ENCODE measurements at places on chromosomes 6 and 20. TPM values are rescaled to one million over a fixed set of nuclear protein-coding genes. Genes with fewer than 3 reads are reported as not detected.

DEFB132 gene
- polyA plus RNA-seq, result not detected

CASS4 gene
- 2.8 TPM for polyA plus RNA-seq

PRR18 gene
- polyA plus RNA-seq, result 0.19 TPM

DNA sequence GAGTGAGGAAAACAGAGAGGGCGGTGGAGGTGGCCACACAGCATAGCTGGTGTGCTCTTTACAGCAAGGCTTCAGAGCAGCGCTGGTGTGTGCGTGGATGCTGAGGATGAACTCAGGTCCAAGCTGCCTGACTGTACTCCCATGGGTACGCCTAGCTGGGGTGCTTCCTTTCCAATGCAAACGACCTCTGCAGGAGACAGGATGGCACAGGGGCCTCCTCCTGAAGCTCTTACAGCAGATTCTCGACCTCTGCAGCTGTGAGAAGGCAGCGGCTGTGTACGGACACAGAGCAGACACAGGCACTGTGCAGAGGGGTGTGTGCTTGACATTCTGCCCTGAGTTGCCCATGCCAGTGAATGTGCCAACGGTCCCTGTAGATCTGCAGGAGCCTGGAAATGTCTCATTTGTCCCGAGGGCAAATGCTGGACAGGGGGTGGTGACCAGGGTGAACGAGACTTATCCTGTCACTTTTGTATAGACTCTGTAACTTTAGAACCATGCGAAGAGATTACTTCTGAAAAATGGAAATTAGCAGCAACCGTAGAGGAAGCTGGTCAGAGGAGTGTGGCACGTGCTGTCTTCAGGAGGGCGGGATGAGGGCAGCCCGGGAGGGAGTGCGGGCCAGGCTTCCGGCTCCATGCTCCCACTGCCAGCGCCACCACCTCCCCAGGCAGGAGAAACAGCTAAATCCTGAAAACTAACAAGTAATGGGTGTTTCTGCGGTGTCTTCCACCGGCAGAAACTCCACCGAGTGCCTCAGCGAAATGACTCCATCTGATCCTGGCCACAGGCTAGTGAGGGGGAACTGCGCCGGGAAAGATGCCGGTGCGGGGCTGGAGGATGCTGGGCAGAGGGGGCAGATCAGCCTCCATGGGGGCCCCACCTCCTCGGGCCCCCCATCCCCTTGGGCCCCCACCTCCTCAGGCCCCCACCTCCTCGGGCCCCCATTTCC, 120.9 kb upstream of the RPS6KA2 start:
- no peak for DNase-seq

- DNase-seq, result no peak
Measured at GRCh38 chr20:1953621-1954020, 40.2 kb downstream of the PDYN start.

- no peak for DNase-seq
Measured at GRCh38 chr20:9499126-9499899, 15.1 kb upstream of the LAMP5 start.

DNA sequence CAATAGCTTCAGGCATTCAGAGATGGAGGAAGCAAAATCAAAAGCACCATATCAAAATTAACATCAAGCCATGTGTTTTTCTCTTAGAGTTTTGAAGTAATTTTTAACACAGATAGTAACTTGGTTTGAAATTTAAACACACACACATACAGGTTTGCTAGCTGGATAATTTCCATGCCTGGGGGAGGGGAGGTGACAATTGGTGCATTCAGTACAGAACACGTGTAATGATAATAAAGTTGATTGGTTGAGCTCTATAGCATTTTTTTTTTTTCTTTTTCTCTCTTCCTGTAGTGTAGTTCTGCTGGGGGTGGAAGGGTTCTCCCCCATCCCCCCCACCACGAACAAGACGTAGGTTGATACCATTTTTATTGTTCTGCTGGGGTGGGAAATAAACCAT, 564.8 kb downstream of the LMBRD1 start:
- no peak for DNase-seq

DNA sequence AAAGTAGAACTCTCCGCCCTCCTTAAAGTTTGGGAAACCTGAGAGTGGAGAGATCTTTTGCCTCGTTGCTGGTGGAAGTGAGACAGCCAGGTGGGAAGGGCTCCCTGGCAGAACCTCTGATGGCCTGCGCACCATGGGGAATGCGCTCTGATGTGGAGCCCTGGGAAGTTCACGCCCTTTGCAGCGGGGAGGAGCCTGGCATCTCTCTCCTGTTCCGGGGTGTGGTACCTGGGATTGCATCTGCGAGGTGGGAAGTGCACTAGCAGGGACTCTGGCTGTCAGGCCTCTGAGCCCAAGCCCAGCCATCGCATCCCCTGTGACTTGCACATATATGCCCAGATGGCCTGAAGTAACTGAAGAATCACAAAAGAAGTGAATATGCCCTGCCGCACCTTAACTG, 159.8 kb downstream of the AKAP7 start:
- DNase-seq, result no peak

- DNase-seq, result no peak
Measured at GRCh38 chr20:49424536-49424935, 57.9 kb downstream of the KCNB1 start.

DNA sequence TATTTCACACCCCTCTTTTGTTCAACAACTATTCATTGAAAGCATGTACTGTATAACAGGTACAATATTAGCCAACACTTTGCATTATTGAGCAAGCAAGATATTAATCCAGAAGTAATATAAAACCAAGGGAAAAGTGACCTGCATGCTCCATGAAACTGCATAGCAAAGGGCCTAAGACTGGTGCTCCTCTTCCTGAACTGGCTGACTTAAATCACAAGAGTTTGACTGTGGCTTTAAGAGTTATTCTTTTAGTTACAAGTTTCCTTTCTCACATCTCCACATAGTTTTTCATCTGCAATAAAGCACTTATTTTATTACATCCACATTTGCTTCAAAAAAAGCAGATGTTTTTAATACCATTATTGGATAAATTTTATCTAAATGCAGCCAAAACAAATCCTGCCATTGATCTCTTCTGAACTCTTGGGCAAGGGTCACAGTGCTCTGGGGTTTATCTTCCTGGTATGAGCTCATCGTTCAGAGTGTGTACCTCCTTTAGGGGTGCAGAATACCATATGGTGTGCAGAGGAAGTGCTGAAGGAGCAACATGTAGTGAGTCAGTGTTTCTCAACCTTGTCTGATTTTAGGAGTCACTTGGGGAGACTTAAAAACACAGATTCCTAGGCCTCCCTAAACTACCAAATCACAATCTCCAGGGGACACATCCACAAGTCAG, 1225.9 kb upstream of the MAP3K7 start:
- DNase-seq, result no peak

- no peak for DNase-seq
Measured at GRCh38 chr6:90008908-90009501, 114.7 kb downstream of the GJA10 start.

- no peak for DNase-seq
Measured at GRCh38 chr6:113734982-113735381, 122.2 kb upstream of the MARCKS start.

DNA sequence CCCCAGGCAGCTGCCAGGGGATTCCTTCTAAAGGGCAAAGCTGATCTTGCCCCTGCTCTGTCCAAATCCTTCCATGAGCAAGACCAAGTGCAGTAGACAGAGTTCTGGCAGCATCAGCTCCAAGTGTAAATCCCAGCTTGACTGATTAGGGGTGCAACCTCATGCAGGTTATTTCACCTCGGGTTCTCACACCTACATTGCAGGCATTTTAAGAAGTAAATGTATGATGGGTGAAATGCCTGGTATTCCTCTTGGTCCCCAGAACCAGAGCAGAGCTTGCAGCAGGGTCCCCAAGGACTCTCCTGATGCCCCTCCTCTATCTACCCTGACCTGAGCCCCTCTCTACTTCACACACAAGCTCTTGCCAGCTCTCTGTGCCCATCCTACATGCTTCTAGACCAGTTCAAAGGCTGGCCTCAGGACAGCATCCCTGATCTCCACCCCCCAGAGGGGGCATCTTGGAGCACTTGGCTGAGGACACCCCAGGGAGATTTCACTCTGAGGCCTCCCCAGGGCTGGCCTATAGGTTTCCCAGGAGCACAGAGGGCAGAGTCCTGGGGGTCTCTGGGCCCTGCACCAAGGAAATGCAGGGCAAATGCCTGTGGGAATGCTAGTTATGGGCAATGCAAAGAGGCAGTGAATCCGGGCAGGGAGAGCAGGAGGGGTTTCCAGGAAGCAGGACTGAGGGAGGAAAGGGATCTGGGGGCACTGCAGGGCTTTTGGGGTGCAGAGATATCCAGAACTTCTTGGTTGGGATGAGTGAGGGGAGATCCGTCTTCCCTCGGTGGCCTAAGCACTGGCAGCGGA, 1.0 kb downstream of the LZTS3 start:
- DNase-seq, result no peak

- no peak for DNase-seq
Measured at GRCh38 chr6:147205690-147206600, 1.7 kb downstream of the STXBP5 start.

DNA sequence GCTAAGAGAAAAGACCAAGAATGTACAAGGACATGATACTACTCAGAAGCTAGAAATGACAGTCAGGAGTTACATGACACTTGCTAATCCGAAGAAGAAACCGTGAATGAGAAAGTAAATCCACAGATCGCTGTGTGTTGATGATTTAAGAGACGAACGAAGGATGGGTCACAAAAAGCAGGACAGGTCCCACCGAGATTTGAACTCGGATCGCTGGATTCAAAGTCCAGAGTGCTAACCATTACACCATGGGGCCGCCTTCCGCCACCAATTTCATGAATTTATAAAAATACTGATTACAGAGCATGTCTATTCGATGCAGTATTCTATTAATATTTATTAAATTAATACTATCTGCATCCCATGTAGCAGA, 54.0 kb upstream of the BTN3A2 start:
- DNase-seq, result no peak

GRCh38 chr6:33578588-33579011, 1.5 kb downstream of the BAK1 start:
- DNase-seq, result no peak

DNA sequence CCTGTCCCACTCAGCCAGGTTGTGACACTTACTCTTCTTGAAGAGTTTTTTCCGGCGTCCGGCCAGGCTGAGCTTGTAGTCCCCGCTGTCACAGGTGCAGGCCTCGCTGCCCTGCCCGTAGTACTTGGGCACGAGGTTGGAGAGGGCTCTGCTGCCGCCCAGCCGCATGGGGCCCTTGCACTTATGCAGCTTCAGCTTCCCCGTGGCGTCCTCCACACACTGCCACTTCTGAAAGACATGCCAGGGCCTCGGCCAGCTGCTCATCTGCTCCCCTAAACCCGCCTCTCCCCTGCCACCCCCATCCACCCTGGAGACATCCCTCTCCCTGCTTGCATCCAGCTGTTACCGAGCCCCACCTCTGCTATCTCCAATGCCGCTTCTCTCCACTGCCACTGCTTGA, 113.1 kb downstream of the SULF2 start:
- no peak for DNase-seq

DNA sequence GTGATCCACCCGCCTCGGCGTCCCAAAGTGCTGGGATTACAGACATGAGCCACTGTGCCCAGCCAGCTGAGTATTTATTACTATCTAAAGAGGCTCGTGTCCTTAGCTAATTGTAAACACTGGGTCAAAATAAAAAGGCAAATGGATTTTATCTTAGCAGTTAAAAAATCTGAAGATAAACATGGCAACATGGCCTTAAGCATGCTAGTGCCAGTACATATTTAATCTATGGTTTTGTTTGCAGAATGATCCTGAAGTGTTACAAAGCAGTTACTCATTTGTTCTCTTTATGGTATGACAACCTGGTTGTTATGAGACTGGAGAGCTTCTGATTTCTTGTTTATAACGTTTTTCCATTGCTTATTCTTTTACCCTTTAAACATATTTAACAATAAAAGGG, 3.9 kb upstream of the KIAA0408 start:
- DNase-seq, result no peak

DNA sequence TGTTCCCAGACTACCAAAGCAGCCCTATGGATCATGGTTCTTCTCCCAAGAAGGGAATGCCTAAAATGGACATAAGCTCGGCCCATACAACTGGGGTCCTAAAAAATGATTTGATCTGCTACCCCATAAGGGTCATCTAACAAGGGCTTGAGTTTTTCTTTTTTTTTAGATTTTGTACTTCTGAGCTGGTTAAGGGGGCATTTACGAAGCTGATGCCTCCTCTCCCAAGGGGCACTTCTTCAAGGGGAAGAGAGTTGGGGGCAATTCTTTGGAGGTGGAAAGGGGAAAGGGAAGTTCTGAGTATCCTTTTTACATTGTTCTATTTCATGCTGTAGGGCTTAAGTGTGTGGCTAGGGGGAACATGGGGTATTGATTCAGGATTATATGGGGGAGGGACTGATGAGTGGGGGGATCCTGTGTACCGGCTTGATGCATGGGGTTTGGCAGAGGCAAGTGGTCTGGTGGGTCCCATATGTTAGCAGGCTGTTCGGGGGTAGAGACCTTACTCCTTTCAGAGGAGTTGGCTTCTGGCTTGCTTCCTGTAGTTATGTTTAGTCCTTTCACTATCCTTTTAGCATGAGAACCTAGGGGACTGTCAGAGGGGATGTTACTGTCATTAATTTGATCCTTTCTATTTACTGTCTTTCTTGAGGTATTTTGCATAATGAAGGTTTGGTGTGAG, 8.1 kb upstream of the ZNFX1 start:
- no peak for DNase-seq

GRCh38 chr20:34420146-34420545, 57.1 kb downstream of the ITCH start:
- DNase-seq, result no peak

DNA sequence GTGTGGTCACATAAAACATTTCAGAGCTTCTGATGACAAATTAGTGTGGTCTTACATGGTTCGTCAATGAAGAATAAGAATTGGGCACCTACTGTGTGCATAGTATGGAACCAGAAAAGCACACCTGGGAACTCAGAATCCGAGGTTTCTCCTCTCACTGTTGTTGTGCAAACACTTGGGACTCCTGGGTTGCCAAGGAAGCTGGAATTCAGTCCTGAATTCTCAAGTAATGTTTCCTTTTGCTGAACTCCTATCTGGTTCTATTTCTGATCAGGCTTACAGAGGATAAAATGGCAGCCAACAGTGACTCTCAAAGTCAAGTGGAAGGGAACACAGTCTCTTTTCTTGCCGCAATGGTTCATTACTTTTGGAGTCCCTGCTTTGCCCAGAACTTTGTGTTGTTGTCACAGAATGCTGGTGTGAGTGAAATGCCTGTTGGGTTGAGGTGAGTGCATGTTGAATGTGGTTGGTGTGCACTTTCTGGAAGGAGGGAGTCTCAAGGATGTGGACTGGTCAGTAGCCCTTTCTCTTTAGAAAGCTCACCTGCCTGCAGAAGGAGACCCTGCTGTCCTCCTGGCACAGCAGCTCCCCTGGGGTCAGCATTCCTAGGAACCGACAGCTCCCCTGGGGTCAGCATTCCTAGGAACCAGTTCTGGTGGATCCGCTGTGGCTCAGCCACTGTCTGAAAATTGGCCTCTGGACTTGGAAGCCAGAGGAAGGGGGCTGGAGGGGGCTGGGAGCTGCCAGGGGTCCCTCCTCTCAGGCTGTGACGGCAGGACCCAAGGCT, 1.4 kb downstream of the UNC93A start:
- DNase-seq, result no peak

GRCh38 chr6:147782302-147782701, 273.8 kb downstream of the SAMD5 start:
- DNase-seq, result no peak

GRCh38 chr6:3746119-3746691, 5.3 kb downstream of the PXDC1 start:
- DNase-seq, result no peak

All from left renal pelvis (tissue), 4 donors.